ENCODE measurements at places on chromosomes 4 and X.

GRCh38 chr4:25131926-25132325 lies 28.3 kb downstream of the SEPSECS start:
- DNase-seq: no peak

DNA sequence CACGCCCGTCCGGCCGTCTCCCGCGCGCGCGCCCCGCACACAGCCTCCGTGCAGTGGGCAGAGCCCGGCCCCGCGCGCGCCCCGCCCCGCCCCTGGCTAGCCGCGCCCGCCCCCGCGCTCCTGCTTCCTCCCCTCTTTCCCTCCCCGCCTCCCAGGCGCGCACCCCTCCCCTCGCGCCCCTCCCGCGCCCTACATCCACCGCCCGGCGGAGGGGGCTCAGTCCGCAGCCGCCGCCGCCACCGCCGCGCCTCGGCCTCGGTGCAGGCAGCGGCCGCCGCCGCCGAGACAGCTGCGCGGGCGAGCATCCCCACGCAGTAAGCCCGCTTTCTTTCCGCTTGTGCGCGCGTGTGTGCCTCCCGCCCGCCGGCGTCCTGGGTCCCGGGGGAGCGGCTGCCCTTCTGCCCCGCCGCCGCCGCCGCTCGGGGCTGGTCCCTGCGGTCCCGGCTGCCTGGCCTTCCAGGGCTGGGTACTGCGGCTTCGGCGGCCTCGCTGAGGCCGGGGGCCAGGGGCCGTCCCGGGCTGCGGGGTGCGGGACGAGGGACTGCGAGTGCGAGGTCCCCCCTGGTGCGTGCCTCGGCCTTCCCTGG lies at the start of gene FHL1:
TSS of gene FHL1 (plus strand) at position 219 of the 587 bp plus-strand sequence.
- peak; percentile 18 for DNase-seq

GRCh38 chr4:74474345-74475090 lies 29.6 kb downstream of the AREG start:
- DNase-seq: no peak

GRCh38 chr4:147481577-147482109 lies 746 bp downstream of the EDNRA start:
- DNase-seq: no peak

- no peak for DNase-seq
Observed at GRCh38 chr4:174764105-174764729, 64.8 kb downstream of the GLRA3 start.

All from natural killer cell (primary cell).